Fibroblast of the aortic adventitia (primary cell): ENCODE measurements at places on chromosomes 2 and 18. TPM values are rescaled to one million over a fixed set of nuclear protein-coding genes. Genes with fewer than 3 reads are reported as not detected.

The RAD51AP2 gene
- 0.09 TPM in 1 of 2 replicates, not detected in the other for total RNA-seq

DNA sequence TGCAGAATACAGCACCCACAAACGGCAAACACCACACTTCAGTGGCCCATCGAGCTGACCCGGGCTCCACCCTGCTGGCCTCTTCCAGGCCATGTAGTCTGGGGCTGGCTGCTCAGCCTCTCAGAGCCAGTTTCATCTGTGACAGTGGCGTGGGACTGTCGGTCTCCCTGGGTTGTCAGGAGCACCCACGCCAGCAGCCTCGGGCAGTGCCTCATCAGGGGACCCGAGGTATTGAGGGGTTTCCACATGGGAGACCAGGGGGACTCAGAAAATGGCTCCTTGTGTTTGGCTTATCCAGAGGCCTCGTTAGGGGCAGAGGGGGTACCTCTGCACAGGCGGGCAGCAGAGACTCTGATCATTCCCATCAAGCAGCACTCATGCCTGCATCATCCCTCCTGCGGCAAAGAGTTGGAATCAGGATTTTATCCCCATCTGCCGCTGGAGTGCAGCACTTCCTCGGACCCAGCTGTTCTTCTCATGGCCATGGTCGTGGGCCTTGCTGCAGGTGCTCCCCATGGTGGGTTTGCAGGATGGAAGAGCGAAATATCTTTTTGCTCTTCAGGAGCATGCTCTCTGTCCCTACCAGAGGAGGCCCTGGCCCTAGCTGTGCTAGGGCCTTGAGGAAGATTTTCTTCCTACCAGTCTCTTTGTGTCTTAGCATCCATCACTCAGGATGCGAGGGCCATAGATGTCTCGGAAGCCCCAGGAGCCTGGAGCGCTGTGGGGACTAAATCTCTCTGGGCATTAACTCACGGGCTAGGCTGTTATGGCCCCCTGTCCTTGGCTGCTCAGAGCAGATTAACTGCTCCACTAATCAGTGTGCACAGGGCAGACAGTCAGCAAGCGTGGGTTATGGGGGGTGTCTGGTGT lies 100.8 kb downstream of the CLIP4 start:
- DNase-seq = no peak

- DNase-seq = peak; percentile 4
Observed at GRCh38 chr18:50559752-50560680, at the start of gene MAPK4. MAPK4 (plus strand) TSS chr18:50560087; CDS start chr18:50663959, 103,872 bp downstream.

DNA sequence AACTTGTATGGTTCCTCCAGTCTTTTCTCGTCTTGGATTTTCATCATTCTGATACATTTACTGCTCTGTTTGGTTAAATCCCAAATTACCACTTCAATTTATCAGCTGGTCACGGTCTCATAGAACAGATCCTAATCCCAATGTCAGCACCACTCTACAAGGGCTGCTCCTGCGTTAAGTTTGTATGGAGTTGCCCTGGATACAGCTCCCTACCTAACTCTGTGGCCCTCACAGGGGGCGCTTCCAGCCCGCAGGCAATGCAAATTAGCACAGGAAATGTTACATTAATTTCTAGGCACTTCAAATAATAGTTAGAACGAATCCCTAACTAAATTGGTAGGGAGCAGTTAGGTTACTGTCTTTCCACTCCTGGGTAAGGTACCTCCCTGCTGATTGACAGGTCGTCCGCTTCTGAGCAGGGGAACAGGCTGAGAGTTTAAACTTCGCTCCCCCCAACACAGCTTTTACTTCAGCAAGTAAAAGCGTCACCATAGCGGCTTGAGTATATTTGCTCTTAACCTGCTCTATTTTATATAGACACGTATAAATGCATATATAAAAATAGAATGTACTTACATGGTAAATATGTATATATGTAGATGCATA lies 238.5 kb upstream of the FANCL start:
- DNase-seq = no peak
